Activated CD8-positive, alpha-beta memory T cell treated with anti-CD3 and anti-CD28 coated beads for 1 hour (primary cell): ENCODE measurements at places on chromosomes 12 and 14.

DNA sequence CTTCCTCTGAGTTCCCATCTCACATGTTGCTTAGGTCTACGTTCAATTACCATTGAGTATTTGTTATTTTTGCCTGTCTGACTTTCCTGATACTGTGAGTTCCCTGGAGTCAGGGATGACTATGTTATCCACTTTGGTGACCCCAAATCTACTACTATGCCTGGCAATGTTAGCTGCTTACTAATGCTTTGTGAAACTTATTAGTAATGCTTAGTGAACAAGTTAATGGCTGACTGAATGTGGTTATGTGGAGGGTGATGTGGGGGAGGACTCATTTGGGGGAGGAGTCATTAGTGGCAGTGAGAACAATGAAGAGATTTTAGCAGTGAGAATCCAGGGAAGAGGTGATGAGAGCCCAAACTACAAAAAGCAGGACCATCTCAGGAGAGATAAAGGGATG lies 121.6 kb downstream of the KTN1 start:
- no peak for DNase-seq

DNA sequence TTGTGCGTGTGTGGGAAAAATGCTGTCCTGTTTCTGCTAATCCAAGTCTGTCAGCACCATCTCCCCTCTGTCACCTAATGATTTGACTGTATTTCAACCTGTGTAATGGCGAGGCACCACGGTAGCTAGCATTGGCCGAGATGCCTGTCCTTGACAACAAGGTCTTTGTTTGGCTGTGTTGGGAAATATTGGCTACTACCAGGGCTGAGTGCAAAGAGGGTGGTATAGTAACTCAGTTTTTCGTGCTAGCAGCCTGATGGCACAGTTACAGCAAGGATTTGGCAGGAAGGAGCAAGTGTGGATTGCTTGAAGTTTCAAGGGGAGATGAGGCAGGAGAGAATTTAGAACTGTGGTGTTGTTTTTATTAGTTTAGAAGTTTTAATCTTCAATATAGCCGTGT lies 440.3 kb upstream of the RGS6 start:
- DNase-seq = no peak

GRCh38 chr12:65170209-65170881 lies 962 bp downstream of the LEMD3 start:
- DNase-seq = no peak

GRCh38 chr14:26594756-26595545 lies 2.9 kb downstream of the NOVA1 start:
- DNase-seq = no peak

GRCh38 chr12:31751085-31751484 lies 22.3 kb upstream of the AMN1 start:
- no peak for DNase-seq

GRCh38 chr12:19432309-19433170 lies 6.8 kb upstream of the AEBP2 start:
- DNase-seq = no peak

DNA sequence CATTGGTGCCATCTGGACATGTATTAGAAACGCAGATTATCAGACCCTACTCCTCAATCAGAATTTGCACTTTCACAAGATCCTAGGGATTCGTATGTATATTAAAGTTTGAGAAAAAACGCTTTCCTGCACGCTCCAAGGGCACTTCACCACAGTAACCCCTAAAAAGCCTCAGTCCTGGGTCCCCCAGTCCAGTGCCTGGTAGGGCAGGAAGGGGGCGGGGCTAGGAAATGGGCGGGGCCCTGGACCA lies 369 bp downstream of the DEPDC4 start:
- DNase-seq = peak; percentile 74

- DNase-seq = no peak
Observed at GRCh38 chr14:74846968-74847665, 28.8 kb downstream of the PROX2 start.

DNA sequence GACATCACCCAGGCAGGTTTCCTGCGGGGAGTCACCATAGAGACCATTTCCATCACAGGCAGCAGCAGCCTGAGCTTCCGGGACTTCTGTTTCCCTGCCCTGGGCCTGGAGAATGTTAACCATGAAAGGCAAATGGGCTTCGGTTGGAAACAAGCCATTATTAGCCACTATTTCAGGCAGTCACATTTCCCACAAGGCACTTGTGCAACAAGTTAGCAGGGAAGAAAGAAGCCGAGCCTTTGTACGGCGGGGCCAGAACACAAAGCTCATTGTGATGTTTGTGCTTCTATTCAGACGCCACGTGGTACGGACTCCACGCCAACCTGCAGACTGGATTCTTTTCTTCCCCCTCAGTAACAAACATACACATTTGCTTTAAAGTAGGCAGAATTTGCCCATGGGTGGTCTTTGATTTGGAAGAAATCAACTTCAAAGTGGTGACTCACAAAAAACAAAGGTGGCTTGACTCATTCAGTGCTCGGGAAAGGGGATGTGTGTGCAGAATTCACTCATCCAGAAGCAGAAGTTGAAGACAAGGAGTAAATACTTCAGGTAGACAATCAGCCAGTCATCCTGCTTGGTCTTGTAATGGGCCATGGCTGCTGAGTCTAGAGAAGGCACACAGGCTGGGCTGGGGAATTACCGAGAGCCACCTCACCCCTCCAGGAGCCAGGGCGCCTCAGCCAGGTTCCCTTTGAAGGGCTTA lies 154.2 kb upstream of the PRMT8 start:
- no peak for DNase-seq

GRCh38 chr14:100806386-100806785 lies 19.5 kb upstream of the MEG3 start:
- DNase-seq = no peak

- no peak for DNase-seq
Observed at GRCh38 chr12:117441751-117442150, 80.3 kb upstream of the NOS1 start.

DNA sequence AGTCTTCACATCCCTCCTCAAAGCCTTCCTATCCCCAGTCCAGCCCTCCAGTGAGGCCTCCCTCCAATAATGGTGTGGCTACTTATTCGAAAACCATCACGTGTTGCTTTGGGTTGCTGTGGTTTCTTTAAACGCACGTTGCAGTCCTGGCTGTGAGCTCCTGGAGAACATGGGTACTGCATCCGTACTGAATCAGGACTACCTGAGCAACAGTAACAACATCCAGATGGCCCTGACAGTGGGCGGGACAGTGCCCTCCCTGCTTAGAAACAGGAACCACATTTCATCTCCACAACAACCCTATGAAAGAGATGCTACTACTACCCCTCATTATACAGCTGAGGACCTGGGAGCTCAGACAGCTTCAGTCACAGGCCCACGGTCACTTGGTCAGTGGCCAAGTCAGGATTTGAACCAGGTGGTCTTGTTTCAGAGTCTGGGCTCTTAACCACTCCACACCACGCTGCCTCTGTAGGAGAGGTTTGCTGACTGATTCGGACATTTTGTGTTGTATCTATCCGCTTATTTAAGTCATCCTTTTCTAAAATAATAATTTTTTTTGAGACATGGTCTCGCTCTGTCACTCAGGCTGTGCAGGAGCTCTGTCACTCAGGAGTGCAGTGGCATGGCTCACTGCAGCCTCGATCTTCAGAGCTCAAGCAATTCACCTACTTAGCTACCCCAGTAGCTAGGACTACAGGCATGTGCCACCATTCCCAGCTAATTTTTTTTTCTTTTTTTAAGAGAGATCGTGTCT lies 104.8 kb downstream of the DPF3 start:
- DNase-seq = no peak

GRCh38 chr12:65199604-65200003 lies 30.2 kb downstream of the LEMD3 start:
- no peak for DNase-seq

GRCh38 chr12:19457561-19457960 lies 18.3 kb downstream of the AEBP2 start:
- no peak for DNase-seq

GRCh38 chr12:100857418-100857817 lies 62.8 kb downstream of the ANO4 start:
- no peak for DNase-seq

DNA sequence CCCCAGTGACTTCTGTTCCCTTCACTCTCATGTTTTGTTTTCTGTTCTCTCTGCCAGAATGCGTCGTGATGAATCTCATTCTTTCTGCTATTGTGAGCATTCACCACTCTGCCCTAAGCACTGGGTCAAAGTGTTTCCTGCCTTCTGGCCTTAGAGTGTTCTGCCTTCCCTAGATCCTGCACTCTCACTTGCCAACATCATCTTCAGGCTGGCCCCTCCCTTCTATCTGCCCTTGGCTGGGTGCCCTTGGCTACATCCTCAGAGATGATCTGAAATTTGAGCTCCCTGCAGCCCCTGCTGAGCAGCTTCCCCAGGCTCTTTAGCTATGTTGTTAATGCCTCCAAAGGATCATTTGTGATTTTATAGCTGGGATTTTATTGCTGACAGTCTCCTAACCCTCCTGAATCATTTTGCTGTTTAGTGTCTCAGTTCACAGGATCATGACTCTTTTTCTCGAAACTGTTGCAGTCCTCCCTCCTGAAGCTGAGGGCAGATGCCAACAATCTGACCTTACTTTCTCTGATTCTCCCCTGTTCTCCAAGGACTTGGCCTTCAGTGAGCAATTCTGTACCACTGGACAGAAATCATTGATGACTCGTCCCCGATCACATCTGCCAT lies 4.5 kb downstream of the DHRS2 start:
- no peak for DNase-seq

- no peak for DNase-seq
Observed at GRCh38 chr14:31388687-31389413, 31.5 kb downstream of the HEATR5A start.

GRCh38 chr12:120941846-120942405 lies 36.4 kb upstream of the HNF1A start:
- DNase-seq = no peak

DNA sequence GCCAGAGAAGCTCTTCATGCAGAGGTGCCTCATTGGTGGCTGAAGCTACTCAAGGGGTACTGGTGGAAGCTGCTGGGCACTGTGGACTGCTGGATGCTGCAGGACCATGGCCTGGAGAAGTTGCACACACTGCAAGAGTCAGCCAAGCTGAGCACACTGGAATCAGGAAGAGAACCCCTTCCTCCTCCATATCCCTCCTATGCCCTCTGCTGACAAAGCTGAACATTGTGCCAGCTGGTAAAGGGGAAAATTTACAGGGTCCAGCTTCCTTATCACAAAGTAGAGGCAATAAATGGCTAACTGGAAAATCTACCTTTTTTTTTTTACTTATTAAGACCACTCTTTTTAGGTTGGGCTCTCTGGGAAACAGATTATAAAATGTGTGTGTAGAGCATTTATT lies 6.5 kb downstream of the CCDC175 start:
- no peak for DNase-seq

- DNase-seq = no peak
Observed at GRCh38 chr14:64117671-64118402, 176.3 kb downstream of the ESR2 start.

GRCh38 chr12:60834372-60834771 lies 1238.5 kb downstream of the SLC16A7 start:
- DNase-seq = no peak
